ENCODE measurements at places on chromosomes 4 and X. TPM values are rescaled to one million over a fixed set of nuclear protein-coding genes. Genes with fewer than 3 reads are reported as not detected.

The PITX2 gene
- not detected for total RNA-seq

DNA sequence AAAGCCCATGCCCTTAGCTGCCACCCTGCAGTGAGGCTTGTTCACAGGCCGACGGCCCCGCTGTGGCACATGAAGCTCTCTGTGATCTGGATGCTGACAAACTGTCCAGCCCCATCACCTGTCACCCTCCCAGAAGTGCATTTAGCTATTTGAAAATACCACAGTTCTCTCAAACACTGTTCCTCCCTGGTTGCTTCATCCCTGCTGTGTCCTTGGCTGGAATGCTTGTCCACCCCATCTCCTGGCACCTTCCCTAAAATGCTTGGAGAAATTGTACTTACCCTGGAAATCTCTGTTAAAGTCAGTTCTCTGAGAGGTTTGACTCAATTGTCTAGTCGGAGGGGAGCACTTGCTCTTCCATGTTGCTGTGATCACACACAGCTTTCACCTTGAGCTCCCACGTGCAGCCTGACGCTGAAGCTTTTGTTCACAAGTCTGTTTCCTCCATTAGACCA is 10.1 kb downstream of the SYNPO2 start:
- DNase-seq, result no peak
- H3K4me3 ChIP-seq, result no peak overlapping the region
- no peaks in the 10 kb centered on the region for H3K4me1 ChIP-seq
- no peak overlapping the region for H3K27ac ChIP-seq
- no peaks in the 10 kb centered on the region for H3K36me3 ChIP-seq
- H3K27me3 ChIP-seq, result peaks cover 22% of the 10 kb centered on the region

The TBCK gene
- 38.2 TPM for total RNA-seq

DNA sequence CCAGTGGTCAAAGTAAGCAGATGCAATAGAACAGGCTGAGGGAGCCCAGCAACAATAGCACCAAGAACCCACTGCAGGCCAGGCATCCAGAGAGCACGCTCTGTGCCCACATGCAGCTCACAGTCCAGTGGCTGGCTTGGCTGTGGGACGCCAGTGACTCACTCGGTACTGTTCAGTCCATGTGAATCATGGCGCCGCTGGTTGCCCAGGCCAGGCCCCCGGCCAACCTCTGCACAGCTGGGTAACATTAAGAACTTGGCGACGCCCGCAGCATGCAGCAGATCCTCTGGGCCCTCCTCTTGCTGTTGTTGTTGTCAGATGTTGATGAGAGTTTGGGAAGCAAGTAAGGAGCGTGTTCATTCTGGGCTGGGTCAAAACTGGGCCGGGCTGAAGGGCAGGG is 60.5 kb downstream of the MSX1 start:
- H3K27ac ChIP-seq, result no peak overlapping the region
- H3K4me3 ChIP-seq, result no peak overlapping the region
- H3K36me3 ChIP-seq, result peaks cover under 1% of the 10 kb centered on the region
- peaks cover 18% of the 10 kb centered on the region for H3K4me1 ChIP-seq
- no peak for DNase-seq
- peaks cover 12% of the 10 kb centered on the region for H3K27me3 ChIP-seq

The TMEM154 gene
- 24.7 TPM for total RNA-seq

- peaks cover 2% of the 10 kb centered on the region for H3K27me3 ChIP-seq
- H3K4me1 ChIP-seq, result peaks cover 15% of the 10 kb centered on the region
- H3K36me3 ChIP-seq, result peaks cover 3% of the 10 kb centered on the region
Observed at GRCh38 chr4:80538276-80538926, 202.9 kb downstream of the CFAP299 start.

The GABRA4 gene
- total RNA-seq, result not detected

The CXCL11 gene
- total RNA-seq, result not detected
